ENCODE measurements at places on chromosomes 5 and 9.

DNA sequence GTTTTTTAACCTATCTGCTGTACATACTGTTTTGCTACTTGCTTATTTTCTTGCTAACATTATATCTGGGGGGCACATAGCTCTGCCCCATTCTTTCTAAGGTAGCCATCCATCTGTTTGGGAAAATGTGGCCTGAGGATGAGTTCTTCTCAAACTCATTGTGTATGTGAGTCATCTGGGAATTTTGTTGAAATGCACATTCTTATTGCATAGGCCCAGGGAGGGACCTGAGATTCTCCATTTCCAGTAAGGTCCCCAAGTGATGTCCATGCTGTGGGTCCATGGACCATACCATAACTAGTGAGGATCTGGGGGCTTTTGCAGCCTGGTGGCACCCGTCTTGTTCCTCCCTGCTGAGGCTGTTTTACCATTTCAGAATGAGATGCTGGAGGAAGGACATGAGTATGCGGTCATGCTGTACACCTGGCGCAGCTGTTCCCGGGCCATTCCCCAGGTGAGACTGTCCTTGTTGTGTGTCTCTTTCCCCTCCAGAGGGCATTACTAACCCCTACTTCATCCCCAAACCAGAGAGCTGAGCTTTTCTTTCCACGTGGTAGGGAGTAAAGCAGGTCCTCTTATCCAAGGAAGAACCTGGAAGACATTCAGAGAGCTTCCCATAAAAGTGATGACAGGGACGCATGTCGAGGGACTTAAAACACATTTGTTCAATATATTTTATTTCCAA, 28.6 kb downstream of the CYFIP2 start:
- DNase-seq, result no peak

GRCh38 chr5:155969537-155969936, 357.4 kb upstream of the SGCD start:
- no peak for DNase-seq

GRCh38 chr5:119578937-119579336, 50.4 kb upstream of the FAM170A start:
- DNase-seq, result no peak

GRCh38 chr5:141914199-141914743, 9.4 kb upstream of the DELE1 start:
- no peak for DNase-seq

DNA sequence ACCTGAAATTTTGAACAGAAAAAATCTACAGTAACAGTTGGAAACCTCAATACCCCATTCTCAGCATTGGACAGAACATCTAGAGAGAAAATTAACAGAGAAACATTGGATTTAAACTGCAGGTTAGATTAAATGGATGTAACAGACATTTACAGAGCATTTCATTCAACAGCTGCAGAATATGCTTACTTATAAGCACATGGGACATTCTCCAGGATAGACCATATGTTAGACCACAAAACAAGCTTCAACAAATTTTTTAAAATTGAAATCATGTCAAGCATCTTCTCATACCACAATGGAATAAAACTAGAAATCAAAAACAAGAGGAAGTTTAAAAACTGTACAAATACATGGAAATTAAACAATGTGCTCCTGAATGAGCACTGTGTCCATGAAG, 316.3 kb downstream of the FAM170A start:
- no peak for DNase-seq

- no peak for DNase-seq
Observed at GRCh38 chr5:142422429-142422828, 97.6 kb upstream of the SPRY4 start.

GRCh38 chr5:172342918-172343317, 59.4 kb upstream of the UBTD2 start:
- no peak for DNase-seq

Data from vagina (tissue), 2 donors.